ENCODE measurements at places on chromosomes 2 and 18.

DNA sequence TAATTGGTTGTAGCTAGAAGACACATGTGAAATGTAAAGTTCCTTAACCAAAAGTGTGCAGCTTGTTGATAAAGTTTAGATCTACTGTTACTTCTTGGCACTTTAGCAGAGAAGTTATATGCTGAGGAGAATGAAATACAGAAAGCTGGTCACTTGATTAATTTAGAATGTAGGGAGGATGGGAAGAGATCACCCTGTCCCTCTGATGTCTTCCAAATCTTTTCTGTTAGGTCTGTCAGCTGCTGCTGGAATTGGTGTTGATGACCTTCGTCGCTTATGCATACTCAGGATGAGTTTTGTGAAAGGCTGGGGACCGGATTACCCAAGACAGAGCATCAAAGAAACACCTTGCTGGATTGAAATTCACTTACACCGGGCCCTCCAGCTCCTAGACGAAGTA, 48.0 kb downstream of the SMAD4 start:
- DNase-seq: no peak

DNA sequence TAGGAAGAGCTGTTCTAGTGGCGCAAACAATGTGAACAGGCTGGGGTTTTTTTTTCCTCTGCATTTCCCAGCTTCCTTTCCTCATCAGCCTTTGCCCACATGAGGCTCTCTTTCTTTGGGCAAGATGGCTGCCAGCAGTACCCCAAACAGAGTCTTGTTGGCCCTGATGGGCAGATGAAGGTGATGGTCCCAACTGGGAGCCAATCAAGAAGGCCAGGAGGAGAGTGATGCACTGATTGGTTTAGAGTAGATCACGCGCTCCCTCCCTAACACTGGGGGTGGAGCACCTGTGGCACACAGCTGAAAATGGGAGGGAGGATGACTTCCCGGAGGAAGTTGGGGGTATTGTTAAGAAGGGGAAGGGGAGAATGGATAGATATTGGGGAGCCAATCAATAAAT, 96.3 kb upstream of the FZD7 start:
- DNase-seq: no peak

- DNase-seq: no peak
Measured at GRCh38 chr2:234100686-234101085, 50.2 kb downstream of the SPP2 start.

DNA sequence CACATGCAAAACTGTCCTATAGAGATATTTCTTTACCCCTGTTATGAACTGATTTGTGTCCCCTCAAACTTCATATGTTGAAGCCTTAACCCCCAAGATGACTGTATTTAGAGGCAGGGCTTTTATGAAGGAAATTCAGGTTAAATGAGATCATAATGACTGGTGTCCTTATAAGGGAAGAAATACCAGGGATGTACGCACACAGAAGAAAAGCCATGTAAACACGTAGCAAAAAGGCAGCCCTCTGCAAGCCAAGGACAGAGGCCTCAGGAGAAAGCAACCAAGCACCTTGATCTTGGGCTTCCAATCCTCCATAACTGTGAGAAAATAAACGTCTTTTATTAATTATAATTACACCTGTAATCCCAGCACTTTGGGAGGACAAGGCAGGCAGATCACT, 101.3 kb upstream of the NDUFV2 start:
- peak; percentile 72 for DNase-seq

DNA sequence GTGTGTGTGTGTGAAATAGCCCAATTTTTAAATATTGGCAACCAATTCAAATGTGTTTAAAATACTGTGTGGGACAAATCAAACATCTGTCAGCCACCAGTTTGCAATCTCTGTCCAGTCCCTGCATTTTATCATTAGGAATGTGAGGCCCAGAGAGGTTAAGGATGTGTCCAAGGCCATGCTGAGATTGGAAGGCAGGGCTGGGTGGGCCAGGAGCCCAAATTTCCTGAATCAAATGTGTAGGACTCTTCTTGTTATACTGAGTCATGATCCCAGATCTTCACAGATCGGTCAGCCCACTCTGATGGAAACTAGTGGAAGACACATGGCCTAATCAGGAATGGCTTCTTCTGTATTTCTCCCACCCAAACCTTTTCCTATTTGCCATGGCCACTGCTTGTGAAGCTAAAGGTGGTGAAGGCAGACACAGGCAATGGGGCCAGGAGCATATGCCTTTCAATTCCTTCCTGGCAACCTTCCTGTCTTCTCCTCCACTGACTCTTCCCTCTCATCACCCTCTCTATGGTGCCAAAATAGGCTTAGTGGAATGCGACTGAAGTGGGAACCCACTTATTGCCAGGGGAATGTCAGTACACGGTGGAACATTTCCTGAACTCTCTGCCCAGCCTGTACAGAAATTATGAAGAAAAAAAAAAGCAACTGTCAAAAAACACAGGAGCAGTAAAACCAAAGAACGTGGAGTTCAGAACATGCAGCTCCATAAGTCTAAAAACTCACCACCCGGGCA, 35.5 kb downstream of the ZEB2 start:
- no peak for DNase-seq

GRCh38 chr2:64787698-64788097, 134.0 kb upstream of the SERTAD2 start:
- DNase-seq: no peak

- DNase-seq: no peak
Measured at GRCh38 chr2:51781691-51782090, 749.8 kb upstream of the NRXN1 start.

DNA sequence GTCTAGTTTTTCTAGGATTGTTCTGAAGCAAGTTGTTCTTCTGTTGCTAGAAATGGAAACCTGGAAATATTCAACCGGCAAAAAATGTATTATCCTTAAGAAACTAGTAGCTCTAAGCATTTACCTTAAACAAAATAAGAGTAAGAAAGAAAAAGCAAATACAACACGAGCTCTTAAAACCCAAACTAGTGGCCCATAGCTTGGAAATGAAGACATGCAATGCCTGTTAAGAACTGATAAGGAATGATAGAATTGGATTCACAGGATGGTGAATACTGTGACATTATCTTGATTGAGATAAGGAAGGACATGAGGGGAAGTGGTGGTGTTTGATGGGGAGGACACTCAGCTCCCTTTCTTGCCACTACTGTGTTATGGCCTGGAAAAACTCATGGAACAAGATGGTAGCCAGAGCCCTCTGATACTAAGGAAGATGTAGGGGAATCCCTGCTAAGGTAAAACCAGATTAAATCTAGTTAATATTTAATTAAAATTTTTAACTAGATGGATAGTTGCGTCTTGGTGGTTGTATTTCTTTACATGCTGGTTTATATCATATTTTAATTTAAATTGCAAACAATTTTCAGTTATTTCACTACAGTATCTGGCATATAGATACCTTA, 193.8 kb downstream of the LPIN1 start:
- DNase-seq: no peak

GRCh38 chr2:107469437-107469995, 357.2 kb upstream of the RGPD4 start:
- no peak for DNase-seq

GRCh38 chr2:234451852-234452625, 44.8 kb downstream of the ARL4C start:
- peak; percentile 94 for DNase-seq

DNA sequence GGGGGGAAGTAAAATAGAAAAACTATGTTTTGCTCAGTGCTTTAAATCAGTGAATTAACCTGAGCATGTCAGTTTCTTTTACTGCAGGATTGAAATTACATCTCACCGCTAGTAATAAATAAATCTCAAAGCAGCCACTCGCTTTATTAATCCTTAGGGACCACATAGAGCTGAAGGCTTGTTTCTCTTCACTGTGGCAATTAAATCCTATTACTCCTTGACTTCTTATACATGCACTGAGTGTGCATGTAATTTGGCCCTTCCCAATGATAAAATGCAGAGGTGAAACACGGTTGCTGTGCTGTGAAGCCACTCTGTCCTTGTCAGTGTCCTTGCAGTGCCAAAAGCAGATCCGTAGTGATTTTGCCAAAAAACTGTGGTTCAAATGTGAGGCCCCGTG, 77.1 kb upstream of the RBM44 start:
- DNase-seq: no peak

Data from fibroblast of skin of right biceps (primary cell).